ENCODE measurements at places on chromosomes 16 and 17.

DNA sequence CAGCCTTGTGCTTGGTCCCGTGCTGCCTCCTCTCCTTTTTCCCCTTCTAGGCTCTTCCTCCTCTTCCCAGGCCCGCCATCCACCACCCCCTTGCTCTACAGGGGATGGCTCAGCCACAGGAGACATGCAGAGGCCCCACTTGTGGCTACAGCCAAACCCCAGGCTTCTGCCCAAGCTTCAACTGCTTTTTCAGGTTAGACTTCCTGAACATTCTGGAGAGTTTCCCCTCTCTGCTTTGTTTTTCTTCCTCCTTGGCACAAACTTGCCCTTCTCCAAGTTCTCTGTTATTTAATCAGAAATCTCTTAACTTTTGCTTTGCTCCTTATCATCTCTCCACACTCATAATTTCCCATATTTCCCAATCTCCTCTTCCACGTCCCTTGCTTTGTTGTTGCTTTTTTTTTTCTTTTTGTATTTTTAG lies 18.3 kb upstream of the HAS3 start:
- DNase-seq, result no peak

- DNase-seq, result no peak
Measured at GRCh38 chr16:50515218-50515617, 33.0 kb upstream of the NKD1 start.

- no peak for DNase-seq
Measured at GRCh38 chr17:79294459-79295071, 219.9 kb downstream of the ENGASE start.

DNA sequence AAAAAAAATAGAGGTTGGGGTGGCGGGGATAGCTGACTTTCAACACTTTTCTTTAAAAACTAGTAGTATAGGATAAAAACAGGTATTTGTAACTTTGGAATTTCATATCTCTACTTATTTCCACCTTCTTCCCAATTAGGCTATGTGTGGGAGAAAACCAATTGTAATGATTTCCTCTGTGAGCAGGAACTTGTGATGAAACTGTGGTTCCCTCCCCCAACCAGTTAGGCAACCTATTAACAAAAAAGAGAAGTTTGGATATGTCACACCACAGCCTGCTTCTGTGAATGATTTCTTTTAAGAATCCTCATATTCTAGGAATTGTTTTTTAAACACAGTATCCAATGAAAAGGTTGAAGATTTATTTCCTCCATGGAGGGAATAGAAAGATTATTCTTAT lies 1.9 kb downstream of the IGSF6 start:
- no peak for DNase-seq

GRCh38 chr16:30031477-30031918 lies 427 bp upstream of the TLCD3B start:
- DNase-seq, result no peak

- DNase-seq, result no peak
Measured at GRCh38 chr17:17766077-17766743, 70.6 kb downstream of the SREBF1 start.

DNA sequence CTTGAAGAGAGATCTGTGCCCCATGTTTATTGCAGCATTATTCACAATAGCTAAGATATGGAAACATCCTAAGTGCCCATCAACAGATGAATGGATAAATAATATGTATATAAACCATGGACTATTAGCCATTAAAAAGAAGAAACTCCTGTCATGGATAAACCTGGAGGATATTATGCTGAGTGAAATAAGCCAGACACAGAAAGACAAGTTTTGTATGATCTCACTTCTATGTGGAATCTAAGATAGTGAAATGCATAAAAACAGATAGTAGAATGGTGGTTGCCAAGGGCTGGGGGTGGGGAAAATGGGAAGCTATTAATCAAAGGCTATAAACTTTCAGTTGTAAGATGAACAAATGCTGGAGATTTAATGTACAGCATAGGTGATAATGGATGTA lies 19.9 kb upstream of the HEATR6 start:
- no peak for DNase-seq

GRCh38 chr16:25034911-25035310 lies 19.7 kb upstream of the ARHGAP17 start:
- no peak for DNase-seq

DNA sequence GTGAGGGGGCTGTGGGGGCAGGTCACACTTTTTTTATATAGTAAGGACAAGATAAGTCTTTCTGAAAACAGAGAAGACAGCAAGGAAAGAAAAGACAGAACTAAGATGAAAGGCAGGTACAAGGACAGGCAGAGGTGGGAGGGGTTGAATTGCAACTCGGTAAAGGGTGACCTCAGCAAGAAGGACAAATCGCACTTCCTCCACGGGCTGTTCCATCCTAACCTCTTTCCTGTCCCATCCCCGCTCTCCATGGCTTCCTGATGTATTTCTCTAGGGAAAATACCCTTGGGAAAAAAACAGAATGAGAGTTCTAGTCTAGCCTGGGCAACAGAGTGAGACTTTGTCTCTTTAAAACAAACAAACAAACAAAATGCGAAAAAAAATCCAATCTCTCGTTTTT lies 57.3 kb downstream of the ARHGAP17 start:
- DNase-seq, result no peak

GRCh38 chr16:3042376-3042775 lies 4.0 kb upstream of the MMP25 start:
- no peak for DNase-seq

GRCh38 chr17:45703348-45703747 lies 80.8 kb upstream of the CRHR1 start:
- no peak for DNase-seq

DNA sequence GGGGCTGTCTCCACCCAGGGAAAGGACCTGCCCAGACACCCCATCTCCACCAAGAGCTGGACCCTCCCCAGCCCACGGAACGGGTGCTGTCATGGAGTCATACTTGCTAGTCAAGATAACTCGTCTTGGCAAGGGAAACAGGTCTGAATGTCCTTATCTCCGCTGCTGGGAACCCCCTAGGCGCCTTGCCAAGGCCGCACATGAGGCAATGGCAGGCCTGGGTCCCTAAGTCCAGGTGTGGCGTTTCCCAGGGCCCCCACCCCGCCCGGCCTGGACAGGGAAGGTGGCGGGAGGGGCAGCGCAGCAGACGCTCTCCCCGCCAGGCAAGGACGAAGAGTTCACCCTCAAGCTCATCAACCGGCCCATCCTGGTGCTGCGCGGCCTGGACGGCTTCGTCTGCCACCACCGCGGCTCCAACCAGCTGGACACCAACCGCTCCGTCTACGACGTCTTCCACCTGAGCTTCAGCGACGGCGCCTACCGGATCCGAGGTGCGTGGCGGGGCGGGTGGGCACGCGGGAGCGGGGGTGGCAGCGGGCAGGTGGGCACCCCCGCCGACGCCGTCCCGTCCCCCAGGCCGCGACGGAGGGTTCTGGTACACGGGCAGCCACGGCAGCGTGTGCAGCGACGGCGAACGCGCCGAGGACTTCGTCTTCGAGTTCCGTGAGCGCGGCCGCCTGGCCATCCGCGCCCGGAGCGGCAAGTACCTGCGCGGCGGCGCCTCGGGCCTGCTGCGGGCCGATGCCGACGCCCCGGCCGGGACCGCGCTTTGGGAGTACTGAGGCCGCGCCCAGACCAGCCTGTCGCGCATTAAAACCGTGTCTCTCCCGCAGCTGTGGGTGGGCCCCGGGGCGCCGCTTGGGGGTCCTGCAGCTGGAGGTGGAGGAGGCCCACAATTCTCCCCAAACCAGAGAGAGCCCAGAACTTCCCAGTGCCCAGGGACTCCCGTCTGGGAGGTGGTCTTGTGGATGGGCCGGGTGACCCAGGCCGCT lies 8.4 kb downstream of the FSCN2 start:
- no peak for DNase-seq

GRCh38 chr17:47203984-47204721 lies 5.0 kb upstream of the MYL4 start:
- no peak for DNase-seq

DNA sequence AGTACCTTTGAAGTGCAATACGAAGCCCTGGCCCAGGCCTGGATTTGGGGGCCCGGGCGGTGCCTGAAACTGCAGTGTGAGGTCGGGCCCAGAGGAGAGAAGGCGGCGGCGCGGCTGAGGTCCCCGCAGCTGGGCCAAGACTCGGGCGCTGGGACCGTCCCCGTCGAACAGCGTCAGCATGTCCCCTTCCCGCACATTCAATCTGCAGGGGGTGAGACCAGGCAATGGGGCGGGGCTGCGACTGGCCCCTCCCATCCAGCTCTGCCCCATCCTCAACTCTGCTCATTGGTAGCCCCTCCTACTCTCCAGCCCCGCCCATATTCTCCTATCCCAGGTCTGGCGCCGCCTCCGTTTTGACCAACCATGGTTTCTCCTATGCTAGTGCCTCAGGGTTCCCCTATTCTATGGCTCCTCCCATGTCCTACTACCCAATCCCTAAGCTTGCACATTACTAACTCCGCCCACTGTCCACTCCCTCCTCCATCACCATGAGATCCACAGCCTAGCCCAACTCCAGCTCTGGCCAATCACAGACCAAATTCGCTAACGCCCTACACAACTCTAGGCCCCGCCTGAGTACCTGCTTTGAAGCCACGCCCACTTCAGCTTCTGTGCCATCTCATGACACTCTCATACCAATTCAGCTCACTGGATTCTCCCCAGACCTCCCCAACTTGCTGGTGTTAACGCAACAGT lies 14.4 kb upstream of the CDIPT start:
- DNase-seq, result no peak

GRCh38 chr17:5429191-5429887 lies 9.4 kb downstream of the RPAIN start:
- DNase-seq, result no peak

DNA sequence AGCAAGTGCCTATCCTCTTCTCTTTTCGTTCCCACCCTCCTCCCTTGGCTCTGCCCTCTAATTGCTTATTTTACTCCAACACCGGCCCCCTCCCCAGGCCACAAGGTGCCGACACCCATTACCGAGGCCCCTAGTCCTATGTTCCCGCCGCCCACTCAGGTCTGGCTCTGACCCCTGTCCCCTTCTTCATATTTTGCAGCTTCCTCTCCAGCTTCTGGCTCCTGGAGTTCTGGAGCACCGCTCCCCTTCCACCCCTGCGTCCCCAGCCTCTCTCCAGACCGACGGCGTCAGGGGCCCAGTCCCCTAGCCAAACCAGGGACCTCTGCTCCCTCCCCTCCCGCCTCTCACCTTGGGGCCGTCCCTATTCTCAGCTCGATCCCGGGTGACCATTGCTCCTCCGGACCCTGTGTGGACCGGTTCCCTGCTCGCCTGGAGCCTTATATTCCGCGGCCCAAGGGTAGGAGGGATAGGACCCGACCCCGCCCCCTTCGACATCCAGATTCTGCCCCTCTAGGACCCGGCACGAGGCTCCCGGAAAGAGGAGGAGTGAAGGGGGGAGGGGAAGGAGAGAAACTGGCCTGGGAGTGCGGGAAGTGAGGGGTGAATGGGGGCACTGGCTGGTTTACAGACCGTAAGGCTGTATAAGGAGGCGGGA lies at the start of gene HES7:
Gene HES7 (minus strand): TSS at position 412 of the 655 bp plus-strand sequence. CDS start 22 bp downstream, at position 390.
- DNase-seq, result no peak

DNA sequence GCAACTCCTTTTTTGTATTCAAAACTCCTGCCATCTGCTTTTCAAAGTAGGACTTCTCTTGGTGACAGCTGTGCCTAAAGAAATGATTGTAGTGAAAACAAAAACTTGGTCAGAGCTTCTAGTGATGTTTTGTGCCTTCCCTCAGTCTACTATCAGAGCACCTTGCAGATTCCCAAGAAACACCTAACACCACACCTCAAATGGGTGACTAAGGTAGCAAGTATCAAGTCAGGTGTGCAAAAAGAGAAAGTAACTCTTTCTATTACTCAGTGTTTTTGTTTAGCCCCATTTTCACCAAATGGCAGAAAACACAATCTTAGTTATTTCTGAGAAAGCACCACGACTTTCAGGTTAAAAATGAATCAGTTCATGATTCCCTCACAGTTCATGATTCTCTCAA lies 2.0 kb upstream of the PMFBP1 start:
- no peak for DNase-seq

DNA sequence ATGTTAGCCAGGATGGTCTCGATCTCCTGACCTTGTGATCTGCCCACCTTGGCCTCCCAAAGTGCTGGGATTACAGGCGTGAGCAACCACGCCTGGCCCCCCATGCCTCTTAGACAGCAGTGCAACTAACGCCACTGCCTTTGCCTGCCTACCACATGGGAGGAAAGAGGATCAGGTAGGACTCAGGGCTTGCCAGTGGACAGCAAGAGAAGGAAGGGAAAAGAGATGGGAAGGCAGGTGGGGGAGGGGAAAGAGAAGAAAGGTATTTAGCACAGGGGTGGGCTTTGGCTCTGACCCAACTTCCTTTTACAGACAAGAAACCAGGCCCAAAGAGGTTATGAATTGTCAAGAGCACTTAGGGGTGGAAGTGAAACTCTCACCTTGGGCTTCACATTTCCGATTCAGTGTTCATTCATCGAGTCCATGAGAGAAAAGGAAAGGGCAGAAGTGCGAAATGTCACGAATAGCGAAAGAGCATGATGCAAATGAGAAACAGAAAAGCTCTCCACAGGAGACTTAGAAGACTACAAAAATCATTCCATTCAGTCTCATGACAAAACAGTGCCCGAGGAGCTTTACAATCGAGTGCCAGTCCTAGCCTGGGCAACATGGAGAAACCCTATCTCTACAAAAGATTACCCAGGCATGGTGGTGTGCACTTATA lies 36.4 kb downstream of the CDK5R1 start:
- DNase-seq, result no peak

- DNase-seq, result no peak
Measured at GRCh38 chr16:56309008-56309407, 116.3 kb downstream of the AMFR start.

Measured in thoracic aorta (tissue), 2 donors.